ENCODE measurements at places on chromosomes 1 and 21.

DNA sequence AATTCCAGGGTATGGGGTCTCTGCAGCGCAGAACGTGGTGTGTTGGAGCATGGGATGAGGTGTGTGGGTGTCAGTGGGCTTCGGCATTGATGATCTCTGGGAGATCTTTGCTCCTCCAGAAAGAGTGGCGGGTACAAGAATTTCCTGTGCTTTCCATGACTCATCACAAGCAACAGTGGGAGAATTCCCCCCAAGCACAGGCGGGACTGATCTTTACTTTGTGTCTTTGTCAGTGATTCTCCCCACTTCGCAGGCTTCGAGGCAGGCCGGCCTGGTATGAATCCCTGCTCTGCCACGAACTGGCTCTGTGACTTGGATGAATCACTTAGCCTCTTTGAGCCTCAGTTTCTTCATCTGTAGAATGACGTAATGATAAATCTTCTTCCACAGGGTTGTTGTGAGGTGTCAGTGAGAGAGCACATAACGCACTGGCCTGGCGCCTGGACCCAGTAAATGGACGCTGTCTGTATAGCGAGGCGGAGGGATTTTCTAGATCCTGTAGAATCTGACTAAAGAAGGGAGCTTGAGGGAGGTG is 2.0 kb downstream of the OPRD1 start:
- DNase-seq: no peak

DNA sequence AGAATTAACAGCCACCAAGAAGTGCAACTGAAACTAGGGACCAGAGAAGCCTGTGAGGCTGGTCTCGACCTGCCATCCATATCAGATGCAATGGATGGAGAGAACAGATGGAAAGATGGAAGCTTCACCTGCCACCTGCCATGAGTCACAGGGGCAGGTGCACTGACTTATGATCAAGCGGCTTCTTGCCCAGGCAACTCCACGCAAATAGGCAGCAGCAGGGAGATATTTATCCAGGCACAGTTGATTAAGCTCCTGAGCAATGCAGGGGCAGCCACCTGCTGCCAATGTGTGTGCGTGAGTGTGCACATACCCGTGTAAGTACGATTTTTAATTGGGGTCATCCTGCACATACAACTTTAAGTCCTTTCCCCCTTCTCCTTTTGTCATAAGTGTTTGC is 174.2 kb downstream of the PTPRU start:
- no peak for DNase-seq

DNA sequence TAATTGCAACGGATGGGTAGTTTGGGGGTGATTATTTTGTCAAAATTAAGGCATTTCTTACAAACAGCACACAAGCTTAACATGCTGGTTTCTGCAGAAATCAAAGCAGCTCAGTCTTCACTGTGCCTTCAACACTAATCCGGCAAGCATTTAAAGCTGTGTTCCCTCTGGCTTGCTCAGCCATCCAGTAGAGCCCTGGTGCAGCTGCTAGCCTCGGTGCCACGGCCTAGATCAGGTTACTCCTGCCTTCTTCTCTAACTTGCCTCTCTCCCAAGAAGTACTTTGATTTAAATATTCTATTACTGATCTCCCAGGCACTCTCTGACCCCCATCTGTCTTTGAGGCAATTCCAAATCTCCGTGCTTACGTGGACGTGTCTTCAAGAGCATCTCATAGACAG is 85.6 kb downstream of the GREM2 start:
- DNase-seq: no peak

- DNase-seq: no peak
These were observed 87.3 kb downstream of the USP24 start for GRCh38 chr1:55127827-55128343.

GRCh38 chr1:38815903-38816627 is 43.5 kb downstream of the RRAGC start:
- no peak for DNase-seq

GRCh38 chr21:28393279-28393678 is 599.4 kb downstream of the LTN1 start:
- DNase-seq: no peak

DNA sequence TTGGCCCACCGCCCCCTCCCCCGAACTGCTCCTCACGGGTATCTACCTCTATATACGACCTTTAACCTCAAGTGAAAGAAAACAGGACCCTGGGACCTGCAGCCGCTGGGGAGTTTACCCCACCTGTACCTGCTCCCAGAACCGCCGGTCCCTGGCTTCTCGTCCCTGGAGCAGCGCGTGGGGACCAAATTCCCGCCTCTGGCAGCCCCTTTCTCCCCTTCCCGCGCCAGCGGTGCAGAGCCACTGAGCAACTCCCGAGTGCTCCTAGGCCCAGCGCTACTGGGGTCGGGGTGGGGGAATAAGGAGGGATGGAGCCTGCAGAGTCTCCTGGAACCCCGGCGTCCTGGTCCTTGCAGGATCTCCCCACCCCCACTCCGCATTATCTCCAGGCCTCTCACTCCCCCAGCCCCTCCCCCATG is 1.6 kb downstream of the SYT6 start:
- DNase-seq: no peak

DNA sequence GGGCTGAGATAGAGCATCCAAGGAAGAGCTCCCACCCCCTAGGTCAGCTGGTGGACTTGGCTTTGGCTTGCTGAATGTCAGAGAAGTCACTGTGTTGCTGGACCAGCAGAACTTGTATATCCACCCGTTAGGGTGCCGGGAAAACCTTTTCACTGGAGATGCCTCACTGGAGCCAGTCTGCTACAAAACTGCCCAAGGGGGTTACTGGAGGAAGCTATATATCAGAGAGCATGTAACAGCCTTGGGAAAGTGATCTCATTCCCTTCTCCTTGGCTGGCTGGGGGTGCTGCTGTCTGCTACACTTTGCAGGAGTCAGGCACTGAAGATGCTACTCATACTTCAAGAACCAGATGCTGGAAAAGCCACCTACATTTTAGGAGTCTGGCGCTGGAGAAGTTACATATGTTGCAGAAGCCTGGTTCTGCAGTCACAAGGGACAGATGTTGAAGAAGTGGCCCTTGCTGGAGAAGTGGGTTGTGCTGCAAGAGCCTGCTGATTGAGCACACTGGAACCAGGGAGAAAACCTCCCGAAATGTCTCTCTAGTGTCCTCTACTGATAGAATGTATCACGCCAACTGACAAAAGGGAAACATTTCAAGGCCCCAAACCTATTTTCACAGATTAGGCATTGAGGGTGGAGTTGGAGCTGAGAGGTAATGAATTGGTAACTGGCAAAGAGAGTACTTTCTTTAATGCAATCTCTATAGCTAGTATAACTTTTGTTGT is 250.6 kb downstream of the SPATA17 start:
- DNase-seq: no peak

DNA sequence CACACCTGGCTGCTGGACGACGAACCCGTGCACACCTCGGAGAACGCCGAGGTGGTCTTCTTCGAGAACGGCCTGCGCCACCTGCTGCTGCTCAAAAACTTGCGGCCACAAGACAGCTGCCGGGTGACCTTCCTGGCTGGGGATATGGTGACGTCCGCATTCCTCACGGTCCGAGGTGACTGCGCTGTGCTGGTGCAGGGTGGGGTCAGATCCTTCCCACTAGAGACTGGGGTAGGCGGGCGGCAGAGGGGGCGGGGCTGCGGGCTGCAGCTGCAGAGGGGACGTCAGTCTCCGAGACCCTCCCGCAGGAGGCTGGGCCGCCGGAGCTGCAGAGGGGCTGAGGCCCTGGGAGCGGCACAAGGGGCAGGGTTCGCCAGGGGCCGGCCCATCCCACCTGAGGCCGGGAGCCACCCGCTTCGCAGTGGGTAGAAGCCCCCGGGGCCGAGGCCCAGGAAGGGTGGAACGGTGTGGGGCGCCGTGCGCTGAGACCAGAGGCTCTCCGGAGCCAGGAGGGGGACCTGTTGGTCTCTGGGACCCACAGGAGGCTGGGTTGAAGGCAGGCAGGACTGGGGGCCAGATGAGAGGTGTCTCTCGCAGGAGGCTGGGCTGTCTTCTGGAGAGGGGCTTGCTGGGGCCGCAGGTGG is 90.6 kb downstream of the TRIM11 start:
- no peak for DNase-seq

DNA sequence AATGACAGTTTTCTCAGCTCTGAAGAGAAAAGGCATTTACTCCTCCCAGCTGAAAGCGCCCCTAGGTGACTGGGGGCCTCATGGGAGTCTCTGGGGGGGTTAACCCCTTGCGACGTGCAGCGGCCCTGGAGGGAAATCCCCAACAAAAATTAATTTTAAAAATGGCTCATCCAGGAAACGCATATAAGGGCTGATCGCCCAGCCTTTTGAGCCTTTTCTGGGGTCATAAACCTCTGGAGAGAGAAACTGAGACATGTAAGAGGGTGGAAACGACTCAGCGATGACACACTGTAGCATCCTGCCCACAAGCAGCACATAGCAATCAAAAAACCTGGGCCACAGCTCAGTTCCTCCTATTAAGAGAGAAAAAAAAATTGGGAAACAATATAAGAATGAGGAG is 20.4 kb upstream of the HPDL start:
- no peak for DNase-seq

DNA sequence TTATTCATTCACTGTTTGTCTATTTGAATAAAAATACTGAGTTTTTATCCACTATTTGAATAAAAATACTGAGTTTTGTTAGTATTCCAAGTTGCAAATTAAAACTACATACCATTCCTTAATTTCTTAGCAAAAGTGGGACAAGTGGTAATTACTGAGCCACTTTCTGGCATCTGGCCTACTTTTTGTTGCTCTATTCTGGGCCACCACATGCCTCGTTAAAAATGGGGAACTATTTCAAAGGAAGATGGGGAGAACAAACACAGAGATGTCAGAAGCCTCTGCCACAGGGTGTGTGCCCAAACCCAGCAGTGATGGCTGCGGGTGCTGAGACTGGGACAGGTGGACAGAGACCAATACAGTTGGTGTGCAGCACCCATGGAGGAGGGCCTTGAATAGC is 14.6 kb downstream of the PIGP start:
- DNase-seq: no peak

DNA sequence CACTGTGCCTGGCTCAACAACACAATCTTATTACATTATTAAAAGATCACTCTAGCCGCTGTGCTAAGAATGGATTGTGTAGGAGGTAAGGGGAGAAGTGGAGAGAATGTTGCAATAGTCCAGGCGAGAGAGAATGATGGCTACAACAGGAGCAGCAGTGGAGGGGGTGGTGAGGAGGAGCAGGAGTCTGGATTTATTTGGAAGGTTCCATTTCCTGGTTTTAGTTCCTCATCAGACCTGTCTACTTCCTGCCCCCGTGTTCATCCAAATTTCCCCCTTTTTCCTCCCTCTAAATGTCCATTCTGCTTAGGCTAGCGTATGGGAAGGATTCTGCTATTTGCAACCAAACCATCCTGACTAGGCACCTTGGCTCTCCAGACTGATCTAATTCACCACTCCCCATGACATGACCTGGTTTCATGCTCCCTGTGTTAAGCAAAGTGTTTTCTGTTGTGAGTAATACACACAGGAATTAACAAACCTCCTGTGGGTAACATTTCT is 35.1 kb upstream of the EYA3 start:
- no peak for DNase-seq

GRCh38 chr1:16015960-16016901 is 1.6 kb downstream of the HSPB7 start:
- no peak for DNase-seq

- DNase-seq: no peak
These were observed 3.0 kb downstream of the LRRC8D start for GRCh38 chr1:89823679-89824292.

DNA sequence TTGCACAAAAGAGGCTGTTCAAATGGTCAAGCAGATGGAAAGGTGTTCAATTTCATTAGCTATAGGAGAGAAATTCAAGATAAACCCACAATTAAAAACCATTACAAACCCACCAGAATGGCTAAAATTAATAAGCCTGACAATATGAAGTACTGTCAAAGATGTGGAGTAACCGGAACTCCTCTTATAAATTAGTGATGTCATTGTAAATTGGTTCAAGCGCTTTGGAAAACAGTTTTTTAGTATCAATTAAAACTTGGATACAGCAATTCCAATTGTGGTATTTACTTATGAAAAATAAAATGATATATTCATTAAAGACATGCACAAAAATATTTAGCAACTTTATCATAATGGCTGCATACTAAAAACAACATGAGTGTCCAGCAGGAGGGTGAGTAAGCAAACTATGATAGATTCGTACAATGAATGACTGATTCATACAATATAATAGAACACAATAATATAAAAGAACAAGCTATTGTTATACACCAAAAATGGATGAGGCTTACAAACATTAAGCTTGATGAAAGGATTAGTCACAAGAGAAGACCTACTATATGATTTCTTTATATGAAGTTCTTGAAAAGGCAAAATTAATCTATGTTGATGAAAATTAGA is 38.4 kb upstream of the FGGY start:
- no peak for DNase-seq

DNA sequence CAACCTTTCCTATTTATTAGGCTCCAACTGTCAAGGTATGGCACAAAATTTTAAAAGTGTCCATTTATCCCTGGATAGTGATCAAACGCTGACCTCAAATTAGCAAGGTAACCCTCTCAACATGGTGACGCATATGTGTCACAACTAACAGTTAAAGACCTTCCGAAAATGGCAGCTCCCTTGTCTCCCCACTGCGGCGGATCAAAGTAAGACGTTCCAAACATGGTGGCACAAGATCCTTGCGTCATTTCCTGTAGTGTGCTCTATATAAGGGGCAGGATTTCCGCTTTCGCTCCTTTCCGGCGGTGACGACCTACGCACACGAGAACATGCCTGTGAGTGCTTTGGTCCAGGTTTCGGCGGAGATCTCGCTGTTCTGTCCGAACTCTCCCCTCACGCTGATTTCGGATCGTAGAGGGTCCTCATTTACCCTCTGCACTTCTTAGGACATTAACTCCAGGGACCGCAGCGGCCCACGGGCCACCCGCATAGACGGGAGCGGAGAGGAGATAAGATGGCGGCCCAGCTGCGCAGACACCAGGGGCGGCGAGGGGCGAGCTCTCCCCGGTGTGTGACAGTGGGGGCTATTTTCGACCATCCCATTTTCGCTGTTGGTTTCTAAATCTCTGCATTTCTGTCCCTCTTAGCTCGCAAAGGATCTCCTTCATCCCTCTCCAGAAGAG is at the start of gene RPS27:
Gene RPS27 (plus strand): TSS at position 295 of the 683 bp plus-strand sequence. CDS start 35 bp downstream, at position 330.
- DNase-seq: peak; percentile 66

DNA sequence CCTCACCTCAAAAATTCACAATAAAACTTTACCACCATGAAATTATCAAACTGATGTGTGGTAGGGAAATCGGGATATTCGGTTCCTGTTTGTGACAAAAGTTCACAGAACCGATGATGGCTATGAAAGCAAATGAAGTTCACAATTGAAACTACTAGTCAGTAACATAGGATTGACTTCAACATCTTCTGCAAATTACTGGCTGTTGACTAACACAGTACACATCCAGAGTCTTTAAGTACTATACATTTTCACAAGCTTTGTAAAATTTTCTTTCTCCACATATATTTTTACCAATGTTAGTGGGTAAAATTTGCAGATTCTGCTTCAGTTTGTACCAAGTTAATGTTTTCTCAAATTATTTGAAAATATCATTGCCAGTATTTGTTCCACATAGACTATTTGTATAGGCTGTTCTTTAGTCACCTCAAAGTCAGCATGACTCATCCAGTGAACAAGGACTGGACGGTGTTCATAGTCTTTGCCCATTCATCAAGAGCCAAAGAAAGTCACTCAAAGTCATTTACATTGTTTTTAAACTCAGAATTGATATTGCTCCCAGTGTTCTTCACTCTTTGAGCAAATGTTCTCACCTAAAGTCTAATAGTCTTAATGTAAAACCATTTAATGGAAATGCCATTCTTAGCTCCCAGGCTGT is 213.4 kb downstream of the USP25 start:
- no peak for DNase-seq

- no peak for DNase-seq
These were observed 2.0 kb downstream of the USP33 start for GRCh38 chr1:77757603-77758002.

- peak; percentile 23 for DNase-seq
These were observed 17.3 kb downstream of the CA6 start for GRCh38 chr1:8962812-8963530.

- no peak for DNase-seq
These were observed 148.9 kb downstream of the CDC42BPA start for GRCh38 chr1:227169343-227169742.
